ENCODE measurements at places on chromosomes 7 and 10.

DNA sequence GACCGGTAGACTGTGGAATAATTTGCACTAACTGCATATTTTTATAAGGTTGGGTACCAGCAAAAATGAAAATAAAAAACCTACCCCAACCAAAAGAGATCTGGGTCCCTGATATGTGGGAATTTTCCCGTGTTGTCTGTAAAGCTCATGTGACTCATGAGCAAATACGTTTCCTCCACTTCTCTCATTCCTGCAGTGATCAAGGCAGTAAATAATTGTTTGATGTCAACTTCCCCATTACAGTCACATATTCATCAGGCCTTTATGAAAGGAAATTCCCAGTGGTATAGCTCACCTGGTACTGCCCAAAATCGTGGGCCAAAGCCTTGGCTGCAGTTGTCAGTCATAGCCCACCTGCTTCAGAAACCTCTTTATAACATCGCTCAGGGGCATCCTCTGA, 166.0 kb upstream of the ANK3 start:
- no peak for DNase-seq

- no peak for DNase-seq
Observed at GRCh38 chr7:137933270-137934017, 68.4 kb downstream of the CREB3L2 start.

DNA sequence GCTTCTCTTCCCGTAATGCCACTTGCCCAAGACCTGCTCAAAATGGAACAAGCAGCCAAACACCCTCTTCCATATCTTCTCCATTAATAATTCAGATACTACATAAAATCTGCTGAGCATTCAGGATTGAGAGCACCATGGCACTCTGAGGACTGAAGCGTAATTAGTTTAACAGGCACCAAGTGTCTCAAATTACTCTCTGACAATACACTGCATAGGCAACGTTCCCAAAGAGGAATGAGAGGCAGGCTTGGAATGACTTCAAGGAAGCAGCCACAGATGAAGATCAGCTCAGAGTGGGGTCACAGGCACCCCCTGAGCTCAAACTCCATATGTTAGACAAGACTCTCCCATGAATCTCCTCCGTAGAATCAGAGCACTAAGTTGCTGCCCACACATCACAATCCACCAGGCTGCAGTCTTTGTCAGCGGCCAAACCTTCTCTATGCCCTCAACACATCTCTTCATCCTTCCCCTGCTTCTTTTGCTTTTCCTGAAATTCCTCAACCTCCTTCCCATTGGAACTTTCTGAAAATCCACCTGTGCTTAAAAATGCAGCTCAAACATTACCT, 4.7 kb upstream of the ABLIM1 start:
- DNase-seq = no peak

GRCh38 chr10:117653170-117653515, 110.6 kb downstream of the EMX2 start:
- DNase-seq = no peak

GRCh38 chr7:92626281-92626809, 36.2 kb upstream of the FAM133B start:
- no peak for DNase-seq

DNA sequence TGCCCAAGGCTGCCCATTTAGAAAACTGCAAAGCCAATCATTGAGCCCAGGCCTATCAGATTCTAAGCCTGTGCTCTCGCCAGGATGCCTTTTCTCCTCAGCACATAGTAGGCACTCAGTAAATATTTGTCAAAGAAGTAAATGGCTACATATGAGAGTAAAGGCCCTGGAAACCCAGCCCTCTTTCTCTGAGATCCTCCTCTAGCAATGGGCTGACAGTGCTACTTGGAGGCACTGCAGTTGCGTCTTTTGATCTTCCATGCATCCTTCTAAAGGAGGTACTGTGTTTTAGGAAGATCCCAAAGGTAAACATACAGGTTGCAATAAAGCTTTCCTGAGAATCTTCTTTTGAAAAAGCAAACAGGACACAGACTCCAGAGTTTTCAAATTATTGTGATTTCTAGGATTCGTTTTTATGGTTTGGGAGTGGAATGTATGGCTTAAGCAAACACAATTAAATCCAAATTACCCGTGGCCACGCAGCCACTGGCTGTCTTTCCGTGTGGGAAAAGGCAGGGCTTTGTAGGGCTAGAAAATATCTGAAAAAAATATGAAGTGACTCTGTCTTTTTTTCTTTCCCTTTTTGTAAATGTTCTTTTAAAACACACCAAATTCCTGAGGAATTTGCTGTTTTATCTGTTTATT, 151.3 kb upstream of the BMPER start:
- no peak for DNase-seq

DNA sequence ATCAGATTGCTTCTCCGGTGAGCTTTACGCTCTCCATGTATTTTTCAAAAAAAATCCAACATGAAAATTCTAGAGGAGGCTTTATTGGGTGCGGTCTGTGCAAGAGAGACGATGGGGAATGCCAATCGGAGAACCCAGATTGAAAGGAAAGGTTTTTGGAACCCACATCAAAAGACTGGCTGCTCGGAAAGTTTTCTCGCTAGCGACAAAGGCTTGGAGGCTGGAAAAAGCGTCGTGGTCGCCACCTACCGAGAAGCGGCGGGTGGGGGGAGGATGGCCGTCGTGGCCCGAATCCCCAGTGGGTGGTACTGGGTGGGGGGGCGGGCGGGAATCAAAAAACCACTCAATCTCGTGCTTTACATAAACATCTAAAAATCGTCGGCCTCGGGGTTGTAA, 1.1 kb upstream of the GTF2I start:
- DNase-seq = no peak

- DNase-seq = no peak
Observed at GRCh38 chr7:26279405-26279804, 12.3 kb upstream of the SNX10 start.

Data from omental fat pad (tissue), 4 donors.